ENCODE measurements at places on chromosomes 3 and 15.

DNA sequence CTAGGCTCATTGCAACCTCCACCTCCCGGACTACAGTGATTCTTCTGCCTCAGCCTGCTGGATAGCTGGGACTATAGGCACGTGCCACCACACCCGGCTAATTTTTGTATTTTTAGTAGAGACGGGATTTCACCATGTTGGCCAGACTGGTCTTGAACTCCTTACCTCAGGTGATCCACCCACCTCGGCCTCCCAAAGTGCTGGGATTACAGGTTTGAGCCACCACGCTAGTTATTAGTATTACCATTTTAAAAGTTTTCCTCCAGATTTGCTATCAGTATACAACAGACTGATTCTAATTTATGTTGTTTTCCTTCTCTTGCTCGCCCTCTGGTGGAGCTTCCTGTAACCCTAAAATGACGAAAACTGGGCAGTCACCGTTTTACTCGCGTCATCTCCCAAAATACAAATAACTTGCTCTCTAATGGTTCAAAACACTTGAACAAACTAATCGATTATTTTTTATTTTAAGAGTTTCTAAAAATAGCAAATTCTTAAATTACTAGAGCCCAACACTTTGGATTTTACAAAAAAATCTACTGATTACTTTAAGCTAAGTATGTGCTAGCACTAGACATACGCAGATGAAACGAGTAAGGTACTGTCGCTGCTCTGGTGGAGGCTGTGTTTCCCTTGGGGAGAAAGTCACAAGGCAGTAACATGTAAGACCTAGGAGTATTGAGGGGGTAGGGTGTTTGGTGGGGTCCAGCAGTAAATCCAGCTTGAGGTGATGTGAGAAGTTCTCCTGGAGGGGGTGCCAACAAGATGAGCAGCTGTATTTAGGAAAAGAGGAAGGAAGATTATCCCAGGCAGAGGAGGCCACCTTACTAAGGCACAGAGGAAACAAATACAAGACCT lies 203.3 kb downstream of the MBNL1 start:
- peak; percentile 73 for DNase-seq

DNA sequence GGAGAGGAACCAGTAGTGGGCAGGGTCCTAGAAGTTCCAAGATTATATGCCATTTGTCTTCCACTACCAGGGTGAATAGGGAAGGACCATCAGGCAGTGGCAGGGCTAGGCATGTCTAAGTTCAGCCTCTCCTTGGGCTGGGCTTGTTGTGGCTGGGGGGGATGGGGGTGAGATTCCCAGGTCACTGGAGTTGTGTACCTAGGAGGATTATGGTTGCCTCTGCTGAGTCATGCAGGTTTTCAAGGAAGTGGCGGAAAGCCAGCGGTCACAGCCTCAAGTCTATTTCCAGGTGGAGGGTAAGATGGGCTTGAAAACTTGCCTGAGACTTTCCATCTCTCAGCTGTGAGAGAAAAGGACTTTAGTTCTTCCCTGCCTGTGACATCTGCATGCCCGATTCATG lies 1407.1 kb downstream of the SI start:
- DNase-seq: no peak

DNA sequence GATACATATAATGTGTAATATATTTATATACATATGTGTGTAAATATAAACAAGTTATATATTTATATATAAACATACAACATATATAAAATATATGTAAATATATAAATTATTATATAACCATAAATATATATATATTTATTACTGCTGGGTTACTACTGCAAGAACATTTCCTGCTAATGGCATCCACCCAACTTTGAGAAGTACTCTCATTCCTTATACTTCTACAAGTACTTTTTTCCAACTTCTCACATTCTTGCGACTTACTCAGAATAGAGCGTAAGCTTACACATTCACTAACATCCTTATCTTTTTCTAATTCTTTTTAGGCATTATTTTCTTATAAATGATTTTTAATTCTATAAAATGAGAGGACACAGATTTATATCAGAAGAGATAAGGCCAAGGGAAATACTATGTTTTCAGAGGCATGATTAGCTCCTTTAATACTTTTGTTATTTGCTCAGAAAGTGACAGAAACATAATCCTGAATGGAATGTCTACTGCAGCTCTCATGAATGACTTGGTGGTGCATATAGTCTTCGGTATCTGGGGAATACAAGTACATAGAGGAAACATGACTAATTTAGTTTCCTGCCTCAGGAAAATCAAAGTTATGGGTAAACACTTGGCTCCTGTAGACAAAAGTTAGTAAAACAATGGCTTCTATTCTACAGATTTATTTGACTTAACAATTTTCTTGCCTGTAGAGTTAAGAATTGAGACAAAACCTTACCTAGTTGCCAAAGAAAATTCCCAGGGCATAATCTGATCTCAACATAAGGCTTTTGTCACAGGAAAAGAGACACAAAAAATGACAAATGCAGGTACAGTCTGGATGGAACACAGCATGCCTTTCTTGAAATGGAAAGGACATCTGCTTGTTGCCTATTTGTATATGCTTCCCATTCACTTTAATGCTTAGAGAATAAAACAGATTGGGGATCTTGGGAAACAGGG lies 453.9 kb downstream of the SQOR start:
- no peak for DNase-seq

DNA sequence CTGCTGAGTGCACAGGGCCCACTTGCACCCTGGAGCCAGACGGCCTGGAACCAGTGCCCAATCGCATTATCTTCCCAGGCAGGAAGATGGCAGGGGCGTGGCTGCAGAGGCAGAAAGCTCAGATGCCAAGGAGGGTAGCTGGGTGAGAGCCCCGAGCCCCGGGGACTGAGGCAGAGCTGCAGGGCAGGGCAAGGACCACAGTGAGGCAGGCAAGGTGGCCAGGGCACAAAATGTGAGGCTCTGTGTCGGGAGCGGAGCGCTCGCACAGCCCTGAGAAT lies 1.6 kb upstream of the CCDC33 start:
- DNase-seq: no peak

GRCh38 chr15:48625126-48625525 lies 20.4 kb downstream of the FBN1 start:
- DNase-seq: no peak

DNA sequence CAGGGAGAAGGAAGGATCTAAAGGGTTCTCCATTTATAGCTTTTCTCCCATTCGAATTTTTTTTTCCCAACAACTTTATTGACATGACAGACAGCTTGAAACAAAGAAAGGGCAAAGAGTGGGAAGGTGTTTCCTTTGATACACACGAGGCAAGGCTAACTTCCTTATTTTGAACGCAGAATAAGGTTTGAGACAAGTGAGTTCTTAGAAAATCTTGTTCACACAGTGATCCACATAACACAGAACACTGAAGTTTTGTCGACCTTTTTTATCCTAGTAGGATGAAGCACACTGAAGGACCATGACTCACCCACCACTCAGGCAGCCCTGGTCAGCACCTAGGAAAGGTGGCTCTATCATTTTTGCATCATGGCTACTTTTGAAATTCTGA lies 425.8 kb upstream of the MDFIC2 start:
- DNase-seq: no peak

DNA sequence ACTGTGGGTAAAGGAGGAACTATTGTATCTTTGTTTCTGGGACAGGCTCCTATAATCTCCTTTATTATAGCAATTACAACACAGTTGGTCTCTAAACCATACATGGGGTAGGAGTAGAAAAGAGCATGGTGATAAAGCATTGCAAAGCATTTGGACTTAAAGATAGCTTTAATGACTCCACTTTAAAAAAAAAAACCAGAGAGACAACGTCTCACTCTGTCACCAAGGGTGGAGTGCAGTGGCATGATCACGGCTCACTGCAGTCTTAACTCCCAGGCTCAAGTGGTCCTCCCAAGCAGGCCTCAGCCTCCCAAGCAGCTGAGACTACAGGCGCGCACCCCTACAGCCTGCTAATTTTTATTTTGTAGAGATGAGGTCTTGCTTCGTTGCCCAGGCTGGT lies 68.2 kb downstream of the DENND4A start:
- DNase-seq: no peak

DNA sequence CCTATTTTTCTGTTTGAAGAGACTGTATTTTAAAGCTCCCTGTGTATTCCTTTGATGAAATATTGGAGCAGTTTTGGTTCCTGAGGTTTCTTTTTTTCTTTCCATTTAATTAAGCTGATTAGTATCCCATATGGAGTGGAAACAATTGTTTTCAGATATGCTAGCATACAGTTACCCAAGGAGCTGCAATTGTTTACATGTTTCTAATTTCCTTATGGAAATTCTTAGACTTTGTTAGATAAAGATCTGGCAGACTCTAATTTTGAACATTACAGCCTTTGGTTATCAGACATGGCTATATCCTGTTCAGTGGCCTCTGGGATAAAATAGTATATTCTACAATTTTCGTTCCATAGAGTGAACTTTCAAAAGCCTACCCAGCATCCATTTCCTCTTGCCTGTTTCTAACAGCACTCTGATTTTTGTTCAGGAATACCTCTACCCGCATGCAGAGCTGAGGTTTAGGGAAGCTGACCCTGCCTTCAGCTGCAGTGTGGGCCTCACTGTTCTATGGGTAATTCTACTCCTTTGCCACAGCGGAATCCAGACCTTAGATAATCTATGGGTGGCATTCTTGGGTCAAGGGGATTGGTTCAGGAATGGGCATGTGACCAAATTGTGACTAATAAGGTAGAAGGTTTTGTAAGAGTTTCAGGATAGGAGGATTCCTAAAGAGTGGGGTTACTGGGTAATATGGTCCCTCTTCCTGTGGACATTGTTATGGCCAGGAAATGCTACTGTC lies 161.1 kb upstream of the ANKRD28 start:
- no peak for DNase-seq

DNA sequence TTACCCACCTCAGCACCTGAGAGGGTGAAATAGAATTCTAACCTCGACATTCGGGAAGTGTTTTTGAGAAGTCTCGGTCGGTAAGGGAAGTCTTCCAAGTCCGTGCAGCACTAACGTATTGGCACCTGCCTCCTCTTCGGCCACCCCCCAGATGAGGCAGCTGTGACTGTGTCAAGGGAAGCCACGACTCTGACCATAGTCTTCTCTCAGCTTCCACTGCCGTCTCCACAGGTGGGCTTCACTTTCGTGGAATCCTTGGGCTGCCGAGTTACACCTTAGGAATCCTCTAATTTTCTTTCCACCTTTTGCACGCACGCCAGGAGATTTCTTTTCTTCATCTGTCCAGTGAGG lies 775 bp downstream of the CCNDBP1 start:
- no peak for DNase-seq

GRCh38 chr3:123373474-123373987 lies 75.4 kb downstream of the ADCY5 start:
- DNase-seq: no peak

DNA sequence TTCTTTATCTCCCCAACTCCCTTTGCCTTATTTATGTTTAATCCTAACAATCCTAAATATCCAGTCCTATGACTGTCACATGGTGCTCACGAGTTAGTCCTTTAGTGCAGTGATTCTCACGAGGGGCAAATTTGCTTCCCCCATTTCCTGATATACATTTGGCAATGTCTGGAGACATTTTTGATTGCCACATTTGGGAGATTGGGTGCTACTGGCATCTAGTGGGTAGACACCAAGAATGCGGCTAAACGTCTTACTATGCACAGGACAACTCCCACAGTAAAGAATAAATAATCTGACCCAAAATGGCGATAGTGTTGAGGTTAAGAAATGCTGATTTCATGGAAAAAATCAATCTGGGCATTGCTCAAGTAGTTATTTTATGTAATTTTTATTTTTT lies 466.5 kb downstream of the ROBO2 start:
- DNase-seq: no peak

GRCh38 chr15:39609166-39609916 lies 28.5 kb downstream of the THBS1 start:
- DNase-seq: no peak

- no peak for DNase-seq
Measured at GRCh38 chr3:24182756-24183155, 237.7 kb downstream of the NR1D2 start.

- DNase-seq: no peak
Measured at GRCh38 chr15:65912235-65912634, 42.9 kb downstream of the RAB11A start.

DNA sequence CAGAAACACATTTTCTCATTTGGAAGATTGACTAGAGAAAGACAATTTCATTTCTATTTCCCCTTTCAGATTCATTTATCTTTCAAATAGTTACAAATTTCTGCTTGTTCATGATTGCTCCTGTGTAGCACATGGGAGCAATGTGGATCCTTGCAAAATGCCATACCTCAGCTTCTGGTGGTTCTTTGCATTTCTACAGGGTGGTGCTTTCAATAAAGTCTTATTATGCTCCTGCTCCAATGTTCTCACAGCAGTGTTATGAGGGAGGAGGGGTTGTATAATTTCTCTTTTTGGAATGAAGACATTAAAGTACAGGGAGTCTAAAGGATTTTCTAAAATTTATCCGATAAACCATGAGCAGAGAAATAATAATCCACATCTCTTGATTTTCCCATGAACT lies 280.1 kb upstream of the ATP10A start:
- no peak for DNase-seq

DNA sequence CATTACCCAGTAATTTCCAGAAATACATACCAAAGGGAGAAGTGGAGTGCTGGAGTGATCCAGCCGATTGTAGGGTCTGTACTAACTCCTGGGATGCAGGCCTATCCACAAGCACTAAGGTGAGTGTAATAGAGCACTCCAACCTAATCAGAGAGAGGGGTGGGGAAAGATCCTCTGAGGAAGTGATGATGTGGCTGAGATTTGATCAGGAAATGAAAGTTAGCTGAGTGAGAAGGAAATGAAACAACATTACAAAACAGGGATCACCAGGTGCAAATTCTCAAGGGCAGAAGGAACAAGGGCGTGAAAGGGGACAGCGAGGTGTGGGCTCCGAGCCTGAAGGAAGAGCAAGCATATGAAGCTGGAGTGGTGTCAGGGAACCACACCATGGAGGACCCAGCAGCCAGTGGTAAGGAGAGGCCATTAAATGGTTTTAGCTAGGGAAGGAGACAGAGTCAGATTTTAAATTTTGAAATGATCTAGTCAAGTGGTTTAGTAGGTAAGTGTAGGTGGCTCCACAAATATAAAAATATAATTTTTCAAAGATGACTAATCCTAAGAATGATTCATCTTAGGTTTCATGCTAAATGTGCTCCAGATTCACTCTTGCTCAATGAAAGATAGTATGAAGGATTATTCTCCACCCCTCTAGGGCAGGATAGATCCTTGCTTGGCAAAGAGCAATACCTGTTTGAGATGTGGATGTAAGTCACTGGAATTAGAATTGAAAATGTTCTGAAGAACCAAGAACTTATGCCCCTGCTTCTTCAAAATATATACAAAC lies 348.7 kb downstream of the TBL1XR1 start:
- no peak for DNase-seq

- no peak for DNase-seq
Measured at GRCh38 chr3:177473184-177473583, 275.9 kb upstream of the TBL1XR1 start.

GRCh38 chr3:40078590-40078989 lies 230.9 kb upstream of the EIF1B start:
- DNase-seq: no peak

Measured in activated CD4-positive, alpha-beta T cell treated with anti-CD3 and anti-CD28 coated beads, Interleukin-2, amount 50 U/mL, for 4 hours (primary cell).